ENCODE measurements at places on chromosomes 13 and 19. TPM values are rescaled to one million over a fixed set of nuclear protein-coding genes. Genes with fewer than 3 reads are reported as not detected.

Gene CD33
- polyA plus RNA-seq = 0.66 TPM

Gene ACTMAP
- polyA plus RNA-seq = 6.8 TPM

Gene C19orf47
- 15.4 TPM for polyA plus RNA-seq

Gene HS6ST3
- 0.12 TPM for polyA plus RNA-seq

Gene ZNF415
- polyA plus RNA-seq = 2.3 TPM

Gene TMEM238
- 0.49 TPM for polyA plus RNA-seq

Gene PEAK3
- 0.06 TPM for polyA plus RNA-seq

Gene SOHLH2
- polyA plus RNA-seq = 0.12 TPM

Gene CILP2
- 0.01 TPM for polyA plus RNA-seq

Data from esophagus (tissue), 2 donors.